Ureter (tissue), 1 donor: ENCODE measurements at places on chromosomes 1 and 21.

DNA sequence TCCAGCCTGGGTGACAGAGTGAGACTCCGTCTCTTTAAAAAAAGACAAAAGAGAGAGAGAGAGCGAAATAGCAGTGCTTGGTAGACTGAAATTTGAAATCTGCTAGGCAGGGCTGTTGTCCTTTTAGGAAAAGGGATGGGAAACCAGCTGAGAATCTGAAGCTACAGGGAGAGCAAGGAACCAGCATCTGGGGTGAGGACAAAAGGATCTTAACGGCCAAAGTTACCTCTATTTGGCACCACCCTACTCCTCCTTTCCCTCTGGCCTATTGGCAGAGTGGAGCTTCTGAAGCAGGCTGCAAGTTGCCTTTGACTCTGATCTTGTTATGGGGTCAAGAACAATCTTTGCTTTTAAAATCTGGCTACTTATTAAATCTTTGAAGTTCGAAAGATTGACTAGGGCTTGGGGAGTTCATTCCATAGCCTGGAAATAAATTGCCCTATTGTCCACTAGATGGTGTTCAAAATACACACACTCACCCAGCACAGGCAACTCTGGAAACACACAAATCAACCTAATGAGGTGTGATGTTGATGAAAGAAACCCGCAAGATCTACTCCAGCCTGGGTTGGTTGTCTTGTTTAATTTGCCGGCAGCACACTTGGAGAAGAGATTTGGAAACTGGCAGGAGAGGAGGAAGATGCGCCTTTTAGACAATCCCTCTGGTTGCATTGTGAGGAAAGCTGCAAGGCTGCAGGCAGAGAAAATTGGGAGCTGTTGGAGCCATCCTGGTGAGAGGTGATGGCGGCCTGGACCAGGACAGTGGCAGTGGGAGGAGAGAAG is 16.5 kb upstream of the PARP1 start:
- DNase-seq = no peak

DNA sequence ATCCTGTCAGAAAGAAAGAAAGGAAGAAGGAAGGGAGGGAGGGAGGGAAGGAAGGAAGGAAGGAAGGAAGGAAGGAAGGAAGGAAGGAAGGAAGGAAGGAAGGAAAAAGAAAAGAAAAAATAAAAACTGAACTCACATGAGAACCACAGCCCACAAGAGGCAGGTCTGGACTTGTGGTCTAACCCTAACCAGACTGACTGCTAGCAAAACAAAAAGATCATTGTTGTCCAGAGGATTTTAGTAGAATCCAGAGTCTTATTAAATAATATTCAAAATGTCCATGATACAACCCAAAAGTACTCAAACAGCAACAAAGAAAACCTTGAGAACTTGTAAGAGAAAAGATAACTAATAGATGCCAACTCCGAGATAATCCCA is 4.7 kb upstream of the ITGB2 start:
- no peak for DNase-seq

GRCh38 chr1:107529511-107530149 is 388.8 kb downstream of the NTNG1 start:
- no peak for DNase-seq

- DNase-seq = no peak
Observed at GRCh38 chr1:232029315-232029714, 402.7 kb downstream of the DISC1 start.

- no peak for DNase-seq
Observed at GRCh38 chr1:206831650-206832049, 33.8 kb upstream of the IL20 start.

- peak; percentile 69 for DNase-seq
Observed at GRCh38 chr1:200908191-200908868, 13.6 kb downstream of the INAVA start.

DNA sequence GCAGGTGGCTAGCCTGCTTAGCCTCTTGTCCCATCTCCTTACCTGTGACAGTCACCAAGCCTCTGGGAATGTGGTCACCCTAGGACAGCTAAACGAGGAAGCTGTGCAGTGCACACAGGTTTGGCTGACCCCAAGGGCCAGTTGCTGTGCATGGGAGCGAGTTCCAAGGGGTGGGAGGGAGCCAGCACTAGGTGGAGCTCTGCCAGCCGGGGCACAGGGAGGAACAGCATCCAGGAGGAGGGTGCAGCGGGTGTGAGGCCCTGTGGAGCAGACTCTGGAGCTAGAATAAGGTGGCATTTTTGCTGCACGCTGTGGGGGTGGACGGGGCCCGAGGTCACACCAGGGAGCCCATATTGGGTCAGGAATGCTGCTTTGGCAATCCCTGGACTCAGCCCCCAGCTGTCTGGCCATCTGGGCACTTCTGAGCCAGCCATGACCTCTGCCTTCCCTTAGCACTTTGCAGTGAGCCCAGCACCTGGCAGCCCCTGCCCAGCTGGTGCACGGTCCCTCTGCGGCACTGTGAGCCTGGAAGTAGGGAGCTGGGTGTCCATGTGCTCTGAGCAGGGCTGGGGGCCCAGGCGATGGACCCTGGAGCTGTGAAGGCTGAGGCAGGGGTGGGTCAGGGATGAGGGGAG is 8.7 kb downstream of the PDXK start:
- no peak for DNase-seq

DNA sequence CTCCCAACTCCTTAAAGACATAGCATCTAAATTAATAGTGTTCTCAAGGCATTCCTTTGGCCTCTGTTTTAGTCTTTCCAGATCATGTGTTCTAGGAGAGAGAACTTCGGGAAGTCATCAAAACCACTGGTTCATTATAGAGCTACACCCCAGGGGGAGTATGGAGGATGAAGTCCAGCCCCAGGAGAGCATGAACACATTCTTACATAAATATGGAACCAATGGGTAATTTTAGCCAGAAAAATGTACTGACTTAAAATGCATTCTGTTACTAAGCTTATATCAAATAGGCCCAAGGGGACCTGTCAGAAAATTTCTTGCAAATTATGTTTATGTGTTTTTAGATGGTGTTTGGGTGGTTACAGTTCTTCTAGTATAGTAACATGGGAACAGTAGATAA is 165.2 kb downstream of the NTMT2 start:
- no peak for DNase-seq

DNA sequence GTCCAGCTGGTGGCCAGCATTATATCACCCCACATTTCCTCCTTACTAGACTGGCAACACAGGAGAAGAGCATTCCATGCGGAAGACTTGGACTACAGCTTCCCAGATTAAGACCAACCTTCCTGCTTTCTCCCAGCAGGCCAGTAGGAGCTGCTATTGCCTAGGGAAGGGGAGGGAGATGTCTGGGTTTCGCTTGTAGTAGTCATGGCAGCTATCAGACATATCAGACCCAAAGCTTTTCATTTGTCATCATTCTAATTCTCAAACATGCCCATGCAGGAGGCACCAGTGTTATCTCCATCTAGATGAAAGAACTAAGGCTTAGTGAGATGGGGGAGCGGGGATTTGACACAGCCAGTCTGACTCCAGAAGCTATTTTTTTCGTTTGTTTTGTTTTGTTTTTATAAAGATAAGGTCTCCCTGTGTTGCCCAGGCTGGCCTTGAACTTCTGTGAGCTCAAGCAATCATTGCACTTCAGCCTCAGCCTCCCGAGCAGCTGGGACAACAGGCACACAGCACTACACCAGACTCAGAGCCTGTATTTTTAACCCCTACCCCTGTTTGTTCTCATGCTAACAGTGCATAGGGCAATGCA is 4.5 kb downstream of the PLA2G2A start:
- peak; percentile 76 for DNase-seq

DNA sequence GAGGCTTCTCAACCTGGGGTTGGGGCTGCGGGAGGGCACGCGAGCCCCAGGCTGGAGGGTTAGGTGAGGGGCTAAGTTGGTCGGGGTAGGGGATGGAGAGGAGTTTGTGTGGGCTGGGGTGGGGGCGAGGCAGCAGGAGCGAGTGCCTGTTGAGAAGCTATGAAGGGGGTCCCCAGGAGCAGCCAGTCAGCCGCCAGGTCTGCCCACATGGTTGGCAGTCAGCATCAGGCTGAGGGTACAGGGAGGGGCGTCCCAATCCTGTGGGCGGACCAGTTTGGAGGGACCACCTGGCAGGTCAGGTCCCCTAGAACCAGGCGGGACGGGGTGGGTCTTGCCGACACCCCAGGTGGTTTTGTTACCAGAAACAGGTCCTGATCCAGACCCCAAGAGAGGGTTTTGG is 400 bp upstream of the TRIM17 start:
- no peak for DNase-seq

- no peak for DNase-seq
Observed at GRCh38 chr1:3695326-3696217, 43.3 kb downstream of the TP73 start.
